Activated T-helper 1 cell treated with anti-CD3 and anti-CD28 coated beads, Interleukin-2, amount 50 U/mL, for 16 hours (primary cell): ENCODE measurements at places on chromosomes 1 and 21.

GRCh38 chr1:47572731-47573430 lies 135.0 kb downstream of the FOXD2 start:
- no peak for DNase-seq

- DNase-seq = no peak
These were observed 40.7 kb upstream of the ETS2 start for GRCh38 chr21:38765056-38765455.

DNA sequence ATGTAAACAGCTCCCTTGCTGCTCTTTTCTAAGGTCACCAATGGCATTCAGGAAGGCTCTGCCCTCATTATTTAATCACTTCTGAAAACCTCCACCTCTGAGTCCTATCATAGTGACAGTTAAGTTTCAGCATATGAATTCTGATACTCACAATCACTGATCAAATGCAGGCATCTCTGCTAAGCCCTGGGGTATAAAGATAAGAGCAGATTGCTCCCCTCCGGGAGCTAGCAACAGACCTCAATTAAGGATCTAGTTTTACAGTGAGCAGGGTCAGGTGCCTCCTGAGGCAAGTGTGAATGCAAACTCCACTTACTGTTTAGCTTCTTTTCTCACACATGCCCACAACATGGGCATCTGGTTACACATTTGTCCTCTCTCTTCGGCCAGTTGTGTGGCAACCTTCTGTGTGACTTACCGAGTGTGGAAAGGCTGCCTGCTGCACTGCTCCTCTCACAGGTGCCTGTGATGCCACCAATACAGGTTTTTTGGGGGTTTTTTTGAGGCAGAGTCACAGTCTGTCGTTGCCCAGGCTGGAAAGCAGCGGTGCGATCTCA lies 15.0 kb downstream of the IL10RB start:
- DNase-seq = no peak

DNA sequence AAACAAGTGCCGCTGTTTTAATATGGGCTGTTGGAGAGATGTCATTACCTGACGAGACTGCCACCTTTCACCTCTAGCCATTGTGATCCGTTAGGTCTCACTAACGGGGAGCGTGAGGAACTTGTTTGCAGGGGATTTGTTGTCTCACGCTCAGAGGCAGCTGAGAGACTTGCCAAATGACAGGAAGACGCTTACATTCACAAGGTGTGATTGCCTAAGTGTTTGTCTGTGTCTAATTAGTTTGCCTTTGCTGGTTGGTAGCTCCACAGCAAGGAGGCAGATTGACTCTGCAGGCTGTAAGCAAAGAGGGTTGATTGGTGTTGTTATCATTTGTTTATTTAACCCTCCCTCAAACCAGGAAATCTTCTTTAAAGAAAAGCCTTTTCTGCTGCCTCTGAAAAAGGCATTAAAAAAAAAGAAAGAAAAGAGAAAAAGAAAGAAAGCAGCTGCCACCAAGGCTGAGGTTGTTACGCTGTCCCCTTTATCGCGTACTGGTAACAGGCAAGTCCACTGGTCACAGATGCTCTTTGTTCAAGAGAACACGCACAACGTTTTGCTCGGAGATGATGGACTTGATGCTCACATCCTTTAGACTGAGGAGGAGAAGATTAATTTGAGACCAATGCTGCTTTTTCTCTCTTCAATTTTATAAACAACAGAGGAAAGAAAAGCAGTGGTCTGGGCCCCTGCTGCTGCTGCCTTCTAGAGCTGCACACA lies 203.9 kb downstream of the ZNF326 start:
- no peak for DNase-seq

DNA sequence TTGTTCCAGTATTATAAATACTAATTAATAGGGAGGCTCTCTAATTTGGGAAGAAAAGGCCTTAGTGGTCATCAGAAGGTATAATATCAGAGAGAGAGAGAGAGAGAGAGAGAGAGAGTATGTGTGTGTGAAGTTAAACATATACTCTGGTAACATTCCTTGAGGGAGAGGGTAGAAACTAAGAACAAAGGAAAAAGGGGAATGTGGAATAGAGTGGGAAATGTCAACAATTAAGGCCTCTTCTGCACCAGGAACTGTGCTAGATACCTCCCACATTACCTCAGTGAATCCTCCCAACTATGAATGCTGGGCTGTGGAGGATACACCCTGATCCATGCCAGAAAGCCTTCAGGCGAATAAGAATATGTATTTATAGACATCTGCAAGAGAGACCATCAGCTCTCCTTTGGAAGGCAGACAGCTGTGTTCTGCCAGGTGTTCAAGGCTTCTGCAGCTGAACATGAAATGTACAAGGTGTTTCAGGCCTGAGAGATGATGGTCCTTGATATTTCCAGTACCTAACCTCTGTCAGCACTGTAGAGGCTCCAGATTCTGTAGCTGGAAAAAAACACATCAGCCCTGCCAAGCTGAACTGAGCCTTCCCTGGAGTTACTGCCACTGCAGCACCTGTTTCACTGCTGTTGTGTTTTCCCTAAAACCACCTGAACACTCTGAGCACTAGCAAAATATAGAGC lies 29.1 kb downstream of the TBX15 start:
- DNase-seq = no peak

DNA sequence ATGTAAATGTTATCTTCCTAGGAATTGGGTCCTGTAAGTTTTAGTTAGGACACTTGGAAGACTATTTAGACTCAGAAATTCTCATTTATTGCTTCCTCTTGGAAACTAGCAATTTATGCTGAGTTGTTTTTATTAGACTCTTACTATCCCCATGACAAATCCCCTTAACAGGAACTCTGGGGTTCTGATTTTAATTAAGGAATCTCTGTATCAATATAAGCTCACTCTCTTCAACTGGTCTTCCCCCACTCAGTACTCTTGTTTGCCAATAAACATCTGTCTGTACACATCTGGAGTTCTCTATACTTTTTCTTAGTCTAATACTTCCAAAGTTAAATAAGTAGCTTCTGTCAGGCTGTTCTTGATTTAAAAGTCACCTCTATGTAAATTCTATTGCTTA lies 64.1 kb upstream of the TBX15 start:
- no peak for DNase-seq

DNA sequence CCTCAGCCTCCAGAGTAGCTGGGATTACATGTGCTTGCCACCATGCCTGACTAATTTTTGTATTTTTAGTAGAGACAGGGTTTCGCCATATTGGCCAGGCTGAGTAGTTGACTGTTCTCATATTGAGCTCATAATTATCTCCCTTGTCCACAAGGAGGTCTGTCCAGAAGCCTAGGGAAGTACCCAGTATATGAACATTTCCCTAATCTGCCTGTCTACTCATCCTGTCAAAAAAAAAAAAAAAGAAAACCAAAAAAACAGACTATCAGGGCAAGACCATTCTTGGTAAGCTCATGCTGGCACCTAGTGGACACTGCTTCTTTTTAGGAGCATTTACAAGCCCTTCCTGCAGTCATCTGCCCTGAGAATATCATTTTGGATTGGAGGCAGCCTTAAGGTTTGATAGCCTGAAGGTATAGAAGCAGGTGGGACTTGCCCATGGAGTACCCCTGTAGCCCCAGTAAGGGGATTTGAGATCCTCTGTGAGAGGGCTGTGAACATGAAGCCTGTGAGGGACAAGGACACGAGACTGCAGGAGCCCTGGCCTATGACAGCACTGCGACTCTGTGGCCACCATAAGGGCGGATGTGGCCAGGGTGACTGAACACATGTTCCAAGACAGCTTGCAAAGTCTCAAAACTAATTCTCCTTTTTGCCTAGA lies 10.8 kb upstream of the DUSP12 start:
- no peak for DNase-seq

- DNase-seq = no peak
These were observed 13.8 kb upstream of the SFN start for GRCh38 chr1:26848941-26849774.

GRCh38 chr1:147500309-147500839 lies 40.9 kb upstream of the BCL9 start:
- no peak for DNase-seq

DNA sequence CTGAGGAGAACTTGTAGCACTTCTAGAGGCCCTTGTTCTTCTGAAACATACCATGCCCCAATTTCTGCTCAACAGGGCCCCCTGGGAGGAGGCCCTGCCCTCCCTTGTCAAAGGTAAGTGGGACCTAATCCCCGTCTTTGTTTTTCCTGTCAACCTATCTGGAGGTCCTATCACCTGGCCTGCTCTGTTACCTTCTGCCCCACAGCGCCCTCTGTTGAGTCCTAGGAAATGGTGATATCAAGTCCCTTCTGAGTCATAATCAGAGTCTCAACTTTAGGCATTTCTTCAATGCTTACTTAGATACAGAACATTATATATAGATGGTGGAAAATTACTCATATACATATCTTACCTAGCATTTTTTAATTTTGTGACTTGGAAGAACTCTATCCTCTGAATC lies 28.2 kb upstream of the FCRL4 start:
- DNase-seq = no peak

- peak; percentile 32 for DNase-seq
These were observed at the start of gene FAM78B for GRCh38 chr1:166166698-166167571. Gene FAM78B (minus strand): TSS chr1:166167001. CDS start chr1:166166248, 753 bp downstream.

DNA sequence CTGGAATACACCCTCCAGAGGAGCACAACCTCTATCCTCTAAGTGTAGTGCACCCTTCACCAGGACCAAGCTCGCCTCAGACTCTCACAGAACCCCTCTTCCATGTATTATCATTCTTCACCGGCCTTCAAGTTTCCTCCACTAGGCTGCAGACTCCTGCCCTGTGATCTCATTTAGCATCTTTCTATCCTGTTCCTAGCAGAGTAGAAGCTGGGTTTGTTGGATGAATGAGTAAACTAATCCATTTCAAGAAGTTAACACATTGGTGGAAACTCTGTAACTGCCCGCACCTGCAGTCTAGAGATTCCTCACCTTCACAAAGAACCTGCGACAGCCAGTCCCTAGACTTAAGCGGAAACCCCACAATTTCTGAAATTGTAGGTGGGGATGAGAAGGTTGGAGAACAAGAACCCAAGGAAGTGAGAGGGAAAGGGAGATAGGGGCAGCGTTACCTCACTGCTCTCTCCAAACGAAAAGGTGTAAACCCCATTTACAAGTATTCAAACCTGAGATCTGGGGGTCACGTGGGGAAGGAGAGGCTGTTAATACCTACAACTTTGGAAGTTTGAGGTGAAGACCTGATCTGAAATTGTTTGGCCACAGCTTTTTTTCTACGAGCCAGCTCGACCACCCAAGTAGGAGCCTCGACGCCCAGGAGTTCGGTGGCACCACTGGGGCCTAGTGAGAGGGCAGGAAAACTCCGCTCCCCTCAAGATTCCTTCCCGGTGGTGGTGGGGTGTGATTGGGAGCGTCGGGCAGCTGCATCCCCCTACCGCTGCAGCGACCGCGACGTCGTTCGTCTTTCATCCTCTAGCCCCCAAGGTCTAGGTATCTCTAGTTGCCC lies 1.2 kb downstream of the PTPN14 start:
- no peak for DNase-seq

DNA sequence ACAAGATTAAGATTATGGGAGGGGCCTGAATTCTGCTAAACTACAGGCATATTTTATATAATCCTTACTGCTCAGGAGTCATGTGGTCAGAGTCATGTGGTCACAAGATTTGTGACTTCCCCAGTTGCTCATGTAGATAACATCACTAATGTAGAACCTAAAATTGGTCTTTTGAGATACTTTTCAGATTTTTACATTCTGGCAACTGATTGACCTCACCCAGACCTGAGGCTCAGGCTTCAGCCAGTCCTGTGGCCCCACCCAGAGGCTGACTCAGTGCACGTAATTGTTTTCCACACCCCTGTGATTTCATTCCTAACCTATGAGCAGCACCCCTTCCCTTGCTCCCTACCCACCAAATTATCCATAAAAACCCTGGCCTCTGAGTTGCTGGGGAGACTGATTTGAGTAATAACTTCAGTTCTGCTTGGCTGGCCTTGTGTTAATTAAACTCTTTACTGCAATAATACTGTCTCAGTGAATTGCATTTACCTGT lies 41.7 kb upstream of the ZNF326 start:
- no peak for DNase-seq

- DNase-seq = no peak
These were observed 41.1 kb downstream of the MTR start for GRCh38 chr1:236836157-236836556.

- no peak for DNase-seq
These were observed 22.4 kb downstream of the VPS45 start for GRCh38 chr1:150089846-150090520.

DNA sequence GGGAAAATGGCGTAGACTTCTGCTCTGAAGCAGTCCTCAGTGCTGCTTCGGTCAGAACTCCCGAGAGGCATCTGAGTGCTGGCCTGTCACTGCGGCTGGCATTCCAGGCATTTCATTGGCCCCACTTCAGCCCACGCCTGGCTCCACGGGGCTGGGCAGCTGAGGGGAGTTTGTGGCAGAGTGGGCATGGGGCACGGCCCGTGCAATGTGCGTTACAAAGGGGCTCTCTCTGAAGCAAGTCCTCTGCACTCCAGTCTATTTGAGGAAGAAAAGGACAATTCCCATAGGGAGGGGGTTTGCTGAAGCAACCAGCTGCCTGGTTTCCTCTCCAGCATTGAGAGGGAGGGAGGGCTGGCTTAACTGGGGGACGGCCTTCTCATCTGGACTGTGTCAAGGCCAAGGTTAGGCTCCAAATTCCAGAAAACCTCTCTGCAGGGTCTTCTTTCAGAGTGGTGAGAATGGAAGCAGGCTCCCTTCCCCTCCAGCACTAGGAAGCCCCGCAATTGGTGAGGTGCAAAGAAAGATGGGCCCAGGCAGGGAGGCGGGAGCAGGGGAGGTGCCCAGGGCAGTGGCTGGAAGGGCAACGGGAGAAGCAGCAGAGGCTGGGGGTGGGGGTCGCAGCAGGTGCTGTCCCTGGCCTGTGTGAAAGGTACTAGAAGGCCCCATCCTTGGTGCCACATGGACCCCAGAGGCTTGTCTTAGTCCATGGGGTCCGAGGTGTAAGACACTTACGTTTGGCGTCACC lies 21.1 kb upstream of the GPR157 start:
- DNase-seq = no peak

- no peak for DNase-seq
These were observed 48.2 kb upstream of the EPB41 start for GRCh38 chr1:28865997-28866650.

GRCh38 chr1:164021813-164022212 lies 537.2 kb upstream of the PBX1 start:
- DNase-seq = no peak

GRCh38 chr21:38683222-38683621 lies 122.5 kb upstream of the ETS2 start:
- no peak for DNase-seq

DNA sequence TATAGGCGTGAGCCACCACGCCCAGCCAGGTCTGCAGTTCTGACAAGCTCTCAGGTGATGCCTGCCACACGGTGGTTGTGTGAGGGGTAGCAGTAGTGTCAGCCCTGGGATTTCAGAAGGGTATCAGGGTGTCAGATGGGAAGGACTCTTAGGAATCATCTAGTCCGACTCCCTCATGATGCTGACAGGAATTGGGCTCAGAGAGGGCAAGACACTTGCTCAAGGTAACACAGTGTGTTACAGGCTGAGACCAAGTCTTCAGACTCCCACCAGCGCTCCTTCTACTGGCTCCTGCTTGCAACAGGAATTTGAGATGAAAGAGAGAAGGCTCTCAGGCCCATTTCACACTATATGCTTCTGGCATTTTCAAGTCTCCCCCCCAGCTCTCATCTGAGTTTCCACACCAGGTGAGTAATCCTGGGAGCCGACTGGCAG lies 6.9 kb downstream of the HTR1D start:
- DNase-seq = no peak

GRCh38 chr21:39670701-39671100 lies 58.0 kb downstream of the B3GALT5 start:
- no peak for DNase-seq
